ENCODE measurements at places on chromosomes 11 and 22.
A peak's percentile ranks its signal among the peaks of the same experiment; 100 is the strongest.

DNA sequence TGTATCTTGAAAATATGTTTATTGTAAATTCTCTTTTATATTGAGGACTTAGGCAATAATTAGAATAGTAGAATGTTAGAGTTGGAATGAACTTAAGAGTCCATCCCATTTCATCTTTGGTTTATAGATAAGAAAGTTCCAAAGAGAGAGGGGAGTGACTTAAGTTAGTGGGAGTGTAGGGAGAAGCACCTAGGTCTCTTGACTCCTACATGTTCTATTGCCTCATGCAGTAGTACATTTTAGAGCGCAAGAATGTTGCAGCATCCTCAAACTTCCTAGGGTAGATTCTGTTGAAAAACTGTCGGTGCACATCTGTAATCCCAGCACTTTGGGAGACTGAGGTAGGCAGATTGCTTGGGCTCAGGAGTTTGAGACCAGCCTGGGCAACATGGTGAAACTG is 8.7 kb downstream of the RRM1 start:
- DNase-seq, result no peak

DNA sequence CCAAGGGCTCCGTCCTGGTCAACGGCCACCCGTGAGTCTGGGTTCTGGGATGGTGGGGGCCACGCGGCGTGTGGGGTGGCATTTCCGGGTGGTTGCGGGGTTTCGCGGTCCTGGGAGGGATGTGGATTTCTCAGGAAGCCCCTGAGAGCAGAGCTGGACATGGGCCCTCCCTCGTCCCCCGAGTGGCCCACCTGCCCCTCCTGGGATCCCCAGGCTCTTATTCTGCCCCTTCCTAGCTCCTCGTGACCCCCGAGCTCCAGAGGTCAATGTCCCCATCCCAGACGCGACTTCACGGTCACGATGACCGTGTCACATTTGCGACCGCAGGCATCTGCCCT is 4.4 kb downstream of the MUC5AC start:
- DNase-seq, result no peak

DNA sequence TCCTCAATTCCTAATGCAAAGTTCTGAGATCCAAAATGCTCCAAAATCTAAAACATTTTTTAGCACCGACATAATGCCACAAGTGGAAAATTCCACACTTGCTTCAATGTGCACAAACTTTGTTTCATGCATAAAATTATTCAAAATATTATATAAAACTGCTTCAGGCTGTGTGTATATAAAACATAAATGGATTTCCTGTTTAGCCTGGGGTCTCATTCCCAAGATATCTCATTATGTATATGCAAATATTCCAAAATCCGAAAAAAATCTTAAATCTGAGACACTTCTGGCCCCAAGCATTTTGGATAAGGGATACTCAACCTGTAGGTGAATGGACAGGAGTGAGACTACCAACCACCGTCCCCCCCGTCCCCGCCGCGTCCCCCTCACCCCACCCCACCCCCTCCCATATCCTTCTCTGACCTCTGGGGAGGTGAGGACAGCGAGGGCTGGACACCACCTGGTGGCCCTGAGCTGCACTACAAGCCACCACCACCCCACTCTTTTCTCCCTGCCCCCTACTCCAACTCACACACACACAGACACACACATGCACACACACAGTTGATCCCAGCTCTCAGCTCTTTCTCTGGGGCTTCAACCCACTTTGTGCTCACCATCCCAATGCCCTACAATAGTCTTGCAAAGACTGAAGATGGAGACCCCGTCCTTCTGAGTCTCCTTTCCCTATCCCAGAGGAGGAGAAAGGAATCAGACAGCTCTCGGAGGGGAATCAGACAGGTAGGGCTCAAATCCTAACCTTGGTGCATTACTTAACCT is 101.0 kb downstream of the PDE2A start:
- peak; percentile 51 for DNase-seq

GRCh38 chr22:16819249-16819648 is 6.0 kb downstream of the XKR3 start:
- DNase-seq, result no peak

DNA sequence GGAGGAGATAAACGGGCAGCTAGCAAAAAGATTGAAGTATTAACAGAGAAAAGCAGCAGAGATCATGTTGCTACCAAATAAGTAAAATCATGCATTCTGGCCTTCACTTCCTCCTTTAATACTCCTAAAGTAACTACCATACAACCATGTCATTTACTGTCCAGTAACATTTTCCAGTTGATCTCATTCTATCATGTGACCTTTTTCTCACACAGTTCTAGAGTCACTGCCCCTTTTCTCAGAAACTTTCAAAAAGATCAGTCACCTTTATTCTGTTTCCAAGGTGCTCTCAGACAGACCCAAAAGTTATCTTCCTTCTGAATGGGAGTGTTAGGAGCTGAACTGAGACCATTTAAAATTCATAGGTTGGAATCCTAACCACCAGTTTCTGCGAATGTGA is 984.4 kb downstream of the FAM181B start:
- no peak for DNase-seq

DNA sequence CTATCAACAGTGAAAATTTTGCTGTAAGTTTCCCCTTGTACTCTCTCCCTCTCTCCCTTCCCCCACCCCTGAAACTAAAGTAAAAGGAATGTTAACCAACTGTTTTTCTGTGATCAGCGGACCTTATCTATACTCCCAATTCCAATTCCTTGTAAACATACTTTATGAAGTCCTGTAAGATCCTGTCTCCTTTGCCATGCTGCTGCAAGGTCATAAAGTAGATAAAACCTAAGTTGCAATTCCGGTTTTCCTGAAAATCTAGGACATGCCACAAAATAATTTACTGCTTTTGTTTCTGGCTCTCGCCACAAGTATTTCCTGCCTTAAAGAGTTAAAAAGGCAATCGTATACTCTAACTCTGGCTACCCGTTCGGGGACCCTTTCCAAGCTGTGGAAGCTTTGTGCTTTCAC is 1469.0 kb downstream of the LRRC4C start:
- no peak for DNase-seq

DNA sequence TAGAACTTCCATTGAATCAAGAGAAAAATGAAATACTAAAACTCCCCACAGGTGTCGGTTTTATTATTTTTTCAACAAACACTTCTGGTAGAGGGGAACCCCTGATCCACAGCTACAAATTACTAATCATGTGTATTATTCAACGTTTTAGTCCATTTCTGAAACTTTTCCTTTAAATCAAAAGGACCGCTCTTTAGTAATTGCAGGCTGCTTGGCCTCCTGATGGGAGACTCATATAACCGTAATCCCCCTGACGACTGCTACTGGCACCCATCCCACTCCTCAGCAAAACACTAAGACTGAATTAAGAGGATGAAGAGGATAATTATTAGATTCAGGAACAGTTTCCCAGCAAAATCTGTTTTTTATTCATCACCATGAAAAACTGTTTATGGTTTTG is 46.4 kb downstream of the PAX6 start:
- no peak for DNase-seq

DNA sequence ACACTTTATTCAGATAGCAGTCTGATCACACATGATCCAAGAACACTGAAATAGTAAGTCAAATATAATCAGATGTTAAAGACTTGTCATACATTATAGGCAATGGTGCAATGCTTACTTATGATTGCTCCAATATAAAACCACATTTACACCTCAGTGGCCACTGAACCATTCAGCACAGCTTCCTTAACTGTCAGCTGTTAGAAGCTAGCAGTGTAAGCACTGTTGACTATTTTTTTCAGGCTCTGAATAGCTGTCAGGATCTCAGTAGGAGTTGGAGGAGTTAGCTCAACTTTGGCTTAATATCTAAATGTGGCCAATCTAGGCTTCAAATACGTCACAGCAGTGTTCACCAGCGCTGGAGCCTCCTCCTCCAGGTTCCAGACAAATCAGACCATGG is 36.6 kb downstream of the METTL15 start:
- no peak for DNase-seq

GRCh38 chr11:122439866-122440810 is 215.4 kb upstream of the UBASH3B start:
- DNase-seq, result peak; percentile 27

GRCh38 chr11:34890812-34891211 is 25.4 kb downstream of the APIP start:
- peak; percentile 74 for DNase-seq

GRCh38 chr22:26447584-26448329 is 18.7 kb downstream of the ASPHD2 start:
- no peak for DNase-seq

GRCh38 chr11:27129686-27130085 is 89.1 kb downstream of the BBOX1 start:
- no peak for DNase-seq

DNA sequence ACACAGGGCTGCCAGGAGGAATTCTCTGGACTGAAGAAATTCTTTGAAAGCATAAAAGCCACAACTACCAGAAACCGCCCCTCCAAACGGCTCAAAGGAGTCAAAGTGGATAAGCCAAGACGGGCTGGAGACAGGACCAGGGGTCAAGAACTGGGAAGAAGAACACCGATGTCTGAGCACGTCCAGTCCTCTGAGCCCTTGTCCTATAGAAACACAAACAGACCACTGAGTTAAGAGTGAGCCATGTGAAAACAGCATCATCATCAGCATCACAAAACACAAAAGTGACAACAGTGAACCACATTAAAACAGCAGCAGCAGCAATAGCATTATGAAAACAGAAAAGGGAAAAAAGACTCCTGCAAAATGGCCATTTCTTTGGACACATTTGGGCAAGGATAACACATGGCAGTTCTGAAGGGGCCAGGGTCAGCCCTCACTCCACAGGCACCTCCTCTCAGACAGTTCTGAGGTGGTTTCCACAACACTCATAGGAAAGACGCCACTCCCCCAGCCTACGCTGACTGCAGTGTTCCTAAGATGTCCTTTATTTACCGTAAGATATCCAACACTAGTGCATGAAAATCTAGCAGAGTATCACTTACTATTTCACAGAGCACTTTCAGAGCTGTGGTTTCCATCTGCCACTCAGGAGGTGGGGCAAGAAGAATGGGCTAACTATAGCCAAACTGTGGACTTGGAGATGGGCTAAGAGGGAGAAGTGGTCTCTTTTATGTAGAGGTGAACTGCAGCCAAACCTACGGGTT is 28.6 kb upstream of the YPEL1 start:
- no peak for DNase-seq

GRCh38 chr22:30208631-30209603 is 37.6 kb downstream of the LIF start:
- DNase-seq, result peak; percentile 88

- DNase-seq, result no peak
Observed at GRCh38 chr22:19086417-19086816, 35.8 kb downstream of the DGCR2 start.

- no peak for DNase-seq
Observed at GRCh38 chr11:95152876-95153856, 63.5 kb downstream of the ENDOD1 start.

GRCh38 chr11:71998061-71998460 is 648 bp upstream of the IL18BP start:
- no peak for DNase-seq

GRCh38 chr11:39221550-39222138 is 2237.8 kb downstream of the LRRC4C start:
- no peak for DNase-seq

DNA sequence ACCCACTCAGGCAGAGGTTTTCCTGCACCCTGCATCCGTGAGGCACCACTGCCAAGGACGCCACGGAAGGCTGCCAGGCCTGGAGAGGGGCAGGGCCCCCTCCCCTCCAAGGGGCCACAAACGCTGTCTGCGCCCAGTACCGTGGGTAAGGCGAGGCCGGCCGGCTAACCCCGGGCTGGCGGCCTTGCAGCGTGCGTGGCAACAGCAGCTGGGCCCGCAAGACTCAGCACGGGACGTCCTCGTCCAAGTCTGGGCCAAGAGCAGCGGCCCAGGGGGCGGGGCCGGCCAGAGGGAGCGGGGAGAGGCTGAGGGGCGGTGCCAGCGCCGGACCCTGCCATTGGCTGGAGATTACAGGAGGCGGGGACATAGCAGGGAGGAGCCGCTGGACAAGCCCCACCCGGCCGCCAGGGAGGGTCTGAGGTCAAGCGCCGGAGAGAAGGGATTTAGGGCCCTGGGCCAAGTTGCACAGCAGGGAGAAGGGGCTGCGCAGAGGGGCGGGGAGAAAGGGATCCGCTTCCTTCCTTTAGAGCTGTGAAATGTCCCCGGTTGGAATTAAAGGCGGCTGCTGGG is 16.0 kb downstream of the SLC43A1 start:
- peak; percentile 87 for DNase-seq

DNA sequence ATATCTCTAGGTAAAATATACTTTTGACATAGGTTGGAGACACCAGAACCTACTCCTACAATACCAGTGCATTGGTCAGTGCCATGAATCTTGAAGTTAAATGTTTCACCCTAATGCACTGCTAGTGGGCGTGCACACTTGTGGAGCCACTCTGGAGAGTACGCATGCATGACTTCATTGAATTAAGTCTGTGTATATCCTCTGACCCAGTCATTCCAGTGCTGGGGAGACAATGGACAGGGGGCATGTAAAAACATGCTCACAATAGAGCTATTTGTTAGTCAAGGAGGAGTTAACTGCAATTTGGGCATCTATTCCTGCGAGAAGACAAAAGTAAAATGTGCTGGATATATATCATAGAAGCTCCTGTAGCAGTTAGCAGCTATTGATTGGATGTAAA is 335.4 kb upstream of the NCAM1 start:
- DNase-seq, result no peak

GRCh38 chr22:20090730-20091240 is 10.7 kb downstream of the DGCR8 start:
- DNase-seq, result no peak

DNA sequence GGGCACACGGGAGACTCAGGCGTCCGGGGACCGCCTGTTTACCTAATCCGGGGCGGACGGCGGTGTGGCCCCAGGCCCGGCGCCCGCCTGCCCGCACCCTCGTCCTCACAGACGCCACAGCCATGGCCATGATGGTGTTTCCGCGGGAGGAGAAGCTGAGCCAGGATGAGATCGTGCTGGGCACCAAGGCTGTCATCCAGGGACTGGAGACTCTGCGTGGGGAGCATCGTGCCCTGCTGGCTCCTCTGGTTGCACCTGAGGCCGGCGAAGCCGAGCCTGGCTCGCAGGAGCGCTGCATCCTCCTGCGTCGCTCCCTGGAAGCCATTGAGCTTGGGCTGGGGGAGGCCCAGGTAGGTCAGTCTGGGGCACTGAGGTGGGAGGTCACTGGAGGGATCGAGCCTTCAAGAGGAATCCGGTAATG is 10.0 kb upstream of the RAB1B start:
- DNase-seq, result no peak

DNA sequence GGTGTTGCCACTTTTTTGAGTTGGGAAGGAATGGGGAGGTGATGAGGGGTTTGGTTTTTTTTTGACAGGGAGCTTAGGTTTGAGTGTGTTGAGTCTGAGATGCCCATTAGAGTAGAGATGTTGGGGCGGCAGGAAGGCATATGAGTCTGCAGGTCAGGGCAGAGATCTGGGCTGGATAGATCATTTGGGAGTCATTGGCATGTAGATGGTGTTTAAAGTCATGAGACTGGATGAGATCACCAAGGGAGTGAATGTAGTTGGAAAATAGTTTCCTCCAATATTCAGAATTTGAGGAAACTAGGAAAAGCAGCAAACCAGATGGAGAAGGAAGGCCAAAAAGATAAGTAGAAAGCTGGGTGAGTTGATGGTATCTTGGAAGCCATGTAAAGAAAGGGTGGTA is 2.1 kb upstream of the ANAPC15 start:
- no peak for DNase-seq

- no peak for DNase-seq
Observed at GRCh38 chr11:11186249-11186648, 166.8 kb downstream of the CSNK2A3 start.

Data from cardiac fibroblast (primary cell).